Suppressor macrophage treated with lipopolysaccharide for 4 hours (primary cell): ENCODE measurements at places on chromosomes 4 and X.

DNA sequence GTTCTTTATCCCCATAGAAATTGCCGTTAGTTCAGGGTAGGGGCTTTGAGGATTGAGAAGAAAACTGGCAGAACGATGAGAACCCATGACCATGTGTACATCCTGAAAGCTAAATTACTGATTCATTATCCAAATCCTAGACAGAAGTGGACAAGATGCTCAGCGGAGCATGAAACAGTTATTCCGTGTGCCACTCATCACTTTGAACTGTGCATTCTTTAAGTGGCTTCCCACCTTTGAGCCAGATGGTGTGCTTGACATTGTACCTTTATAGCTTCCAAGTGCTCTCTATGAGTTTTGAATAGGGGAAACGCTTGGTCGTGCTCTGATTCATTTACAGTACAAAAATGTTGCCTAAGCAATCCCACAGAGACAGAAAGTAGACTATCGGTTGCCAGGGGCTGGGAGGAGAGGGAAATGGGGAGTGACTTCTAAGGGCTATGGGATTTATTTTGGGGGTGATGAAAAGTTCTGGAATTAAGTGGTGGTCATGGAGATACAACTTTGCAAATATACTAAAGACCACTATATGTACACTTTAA lies 100.0 kb downstream of the DOCK11 start:
- DNase-seq, result no peak

DNA sequence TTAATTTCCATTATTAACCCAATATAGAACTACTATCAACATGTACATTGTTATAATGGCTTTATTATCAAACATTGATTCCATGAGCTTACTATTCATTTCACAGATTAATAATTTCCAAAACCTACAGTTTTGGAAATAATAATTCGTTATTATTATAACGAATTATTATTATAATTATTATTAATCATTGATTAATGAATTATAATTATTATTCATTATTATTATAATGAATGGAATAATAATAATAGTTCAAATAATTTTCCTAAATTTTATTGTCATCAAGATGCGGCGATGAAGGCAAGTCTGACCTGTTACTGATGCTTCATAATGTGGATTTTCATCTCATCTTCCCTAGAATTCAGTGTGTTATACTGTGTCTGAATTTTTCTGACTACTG lies 22.0 kb downstream of the CTSO start:
- no peak for DNase-seq

DNA sequence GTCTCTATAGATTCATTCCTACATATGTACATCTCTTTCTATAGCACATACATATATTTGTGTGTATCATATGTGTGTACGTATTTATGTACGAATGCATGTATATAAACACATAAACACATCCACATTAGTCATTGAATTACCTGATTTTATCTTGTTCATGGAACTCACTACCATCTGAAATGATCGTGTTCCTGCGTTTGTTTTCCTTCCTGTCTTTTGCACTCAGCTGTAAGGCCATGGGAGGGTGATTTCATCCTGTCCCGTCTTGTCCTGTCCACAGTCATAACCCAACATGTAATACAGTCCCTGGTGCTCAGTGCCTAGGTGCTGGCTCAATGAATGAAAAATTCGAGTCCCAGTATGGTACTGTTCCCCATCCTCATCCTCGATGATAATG lies 191.8 kb upstream of the PSAPL1 start:
- no peak for DNase-seq

DNA sequence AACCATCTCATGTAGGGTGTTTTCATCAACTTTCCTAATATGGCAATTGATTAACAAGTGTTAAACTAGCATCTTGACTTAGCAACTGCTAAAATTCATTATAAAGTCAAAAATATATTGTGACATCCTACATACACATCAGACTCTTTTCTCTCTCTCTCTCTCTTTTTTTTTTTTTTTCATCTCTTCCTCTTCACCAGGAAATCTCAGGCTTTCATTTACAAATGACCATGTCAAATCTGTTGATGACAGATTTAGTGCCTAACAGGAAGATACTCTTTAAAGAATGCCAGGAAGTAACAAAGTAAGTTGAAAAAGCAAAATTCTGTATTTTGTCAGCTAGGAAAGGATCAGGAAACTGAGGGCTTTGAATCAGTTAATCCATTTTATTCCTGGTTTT lies 365.5 kb downstream of the PCDH7 start:
- no peak for DNase-seq

GRCh38 chr4:100083289-100083688 lies 107.0 kb downstream of the DDIT4L start:
- peak; percentile 17 for DNase-seq

GRCh38 chrX:14738643-14739042 lies 134.2 kb downstream of the FANCB start:
- no peak for DNase-seq

DNA sequence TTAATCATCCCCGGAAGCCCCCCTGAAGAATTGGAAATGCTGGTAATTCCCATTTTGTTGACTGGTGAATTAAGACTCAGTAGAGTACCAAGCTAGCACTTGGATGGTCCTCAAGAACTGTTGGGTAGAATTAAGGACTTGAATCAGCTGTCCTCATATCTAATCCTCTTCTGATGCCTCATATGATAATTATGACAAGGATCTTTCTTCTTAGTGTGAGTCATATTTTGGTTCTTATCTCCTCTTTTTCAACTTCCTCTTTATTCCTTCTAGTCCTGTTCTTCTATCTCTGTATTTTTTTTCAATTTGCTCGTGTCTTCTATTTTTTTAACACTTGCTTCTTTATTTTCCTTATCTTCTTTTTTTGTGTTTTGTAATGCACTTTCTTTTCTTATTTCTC lies 206.3 kb upstream of the ANXA3 start:
- DNase-seq, result no peak
